ENCODE measurements at places on chromosomes 1 and 21.

DNA sequence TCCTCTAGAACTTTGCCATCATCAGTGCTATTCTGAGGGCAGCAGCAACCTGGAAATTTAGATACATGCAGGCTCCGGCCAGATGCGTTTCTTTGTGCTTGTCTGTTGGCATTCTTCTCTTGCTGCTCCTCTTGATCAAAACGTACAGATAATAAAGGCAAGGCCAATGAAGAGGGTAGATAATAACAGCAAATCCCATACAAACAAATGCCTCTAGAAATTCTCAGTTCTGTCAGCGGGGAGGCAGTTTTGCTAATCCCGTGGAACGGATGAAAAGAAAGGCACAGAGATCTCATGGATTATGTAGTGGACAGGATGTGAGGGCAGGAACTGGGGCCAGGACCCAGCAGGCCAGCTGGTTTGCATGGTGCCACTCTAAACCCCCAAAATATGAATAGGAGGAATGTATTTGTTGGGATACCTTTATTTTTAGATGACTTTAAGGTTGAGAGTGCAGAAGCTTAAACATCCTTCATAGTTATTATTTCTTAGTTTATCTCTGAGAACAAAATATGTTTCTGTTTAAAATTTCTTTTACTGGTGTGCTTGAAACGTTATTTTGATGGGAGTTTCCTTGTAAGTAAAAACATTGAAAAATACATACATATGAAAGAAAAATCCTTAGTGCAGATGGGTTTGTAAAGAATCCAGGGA lies 1.5 kb downstream of the ITSN1 start:
- DNase-seq = peak; percentile 18

DNA sequence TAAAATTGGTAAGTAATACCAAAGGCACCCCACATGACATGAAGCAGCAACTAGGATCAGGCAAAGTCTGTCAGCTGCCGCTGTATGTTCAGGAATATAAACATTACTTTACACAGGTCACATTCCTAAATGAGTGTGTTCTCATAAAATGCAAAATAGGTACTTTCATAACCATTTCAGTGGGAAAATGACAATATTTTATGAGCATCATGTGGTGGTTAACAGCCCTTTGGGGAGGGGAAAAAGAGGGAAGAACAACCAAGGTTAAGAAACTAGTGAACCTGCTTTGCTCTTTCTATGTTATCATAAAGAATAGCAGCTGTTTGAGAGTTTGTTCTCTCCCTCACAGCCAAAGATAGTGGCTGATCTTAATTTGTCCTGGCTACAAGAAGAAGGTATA lies 105.4 kb upstream of the LBR start:
- DNase-seq = no peak

DNA sequence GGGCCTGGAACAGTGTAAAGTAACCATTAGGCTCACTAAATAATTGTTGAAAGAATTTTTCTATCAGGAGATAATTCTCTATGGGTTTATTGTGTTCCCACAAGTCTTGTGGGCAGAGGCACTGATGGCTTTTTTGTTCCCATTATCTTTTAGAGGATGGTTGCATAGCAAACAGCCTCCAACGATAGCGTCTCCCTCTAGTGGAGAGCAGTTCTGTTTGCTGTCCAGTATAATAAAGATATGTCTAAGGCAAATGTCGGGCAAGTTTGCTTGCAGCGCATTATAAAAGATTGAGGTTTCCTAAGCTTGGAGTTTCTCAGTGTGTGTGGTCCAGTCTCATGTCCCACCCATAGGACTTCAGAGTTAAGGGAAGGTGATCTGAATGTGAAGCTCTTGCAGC lies 1.3 kb upstream of the SLC6A17 start:
- DNase-seq = no peak

- DNase-seq = no peak
Measured at GRCh38 chr1:31985430-31985829, 28.2 kb upstream of the KHDRBS1 start.

GRCh38 chr21:33265664-33266049 lies 510 bp upstream of the IL10RB start:
- DNase-seq = no peak

GRCh38 chr21:41759926-41760325 lies 6.9 kb downstream of the RIPK4 start:
- DNase-seq = no peak

- DNase-seq = peak; percentile 84
Measured at GRCh38 chr1:244273845-244274619, 177.7 kb downstream of the ADSS2 start.

GRCh38 chr1:6271554-6271953 lies 10.7 kb upstream of the GPR153 start:
- no peak for DNase-seq

Measured in RCC 7860 (cell line).